K562 (cell line): ENCODE measurements at places on chromosomes 12 and 14. TPM values are rescaled to one million over a fixed set of nuclear protein-coding genes. Genes with fewer than 3 reads are reported as not detected.

GRCh38 chr12:112350593-112351592 lies 31.3 kb downstream of the HECTD4 start:
- peak; percentile 96 for DNase-seq

DNA sequence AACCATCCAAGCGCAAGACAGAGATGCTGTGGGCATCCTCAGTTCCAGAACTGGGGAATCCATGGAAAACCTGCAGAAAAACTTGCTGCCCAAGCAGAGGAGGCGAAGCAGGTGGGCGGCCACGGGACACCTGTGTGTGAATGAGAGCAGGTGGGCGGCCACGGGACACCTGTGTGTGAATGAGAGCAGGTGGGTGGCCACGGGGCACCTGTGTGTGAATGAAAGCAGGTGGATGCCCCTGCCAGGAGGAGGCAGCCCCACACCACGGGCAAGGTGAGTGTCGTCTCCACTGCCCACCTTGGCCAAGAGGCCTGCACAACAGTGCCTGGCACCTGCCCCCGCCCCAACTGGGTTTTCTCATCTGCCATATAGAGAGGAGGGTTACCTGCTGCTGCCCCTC lies 59.2 kb downstream of the GSC start:
- no peak for DNase-seq

GRCh38 chr12:54416687-54417603 lies 2.1 kb downstream of the ITGA5 start:
- DNase-seq: peak; percentile 51

- DNase-seq: no peak
Measured at GRCh38 chr14:51228890-51229289, 11.2 kb upstream of the TMX1 start.

DNA sequence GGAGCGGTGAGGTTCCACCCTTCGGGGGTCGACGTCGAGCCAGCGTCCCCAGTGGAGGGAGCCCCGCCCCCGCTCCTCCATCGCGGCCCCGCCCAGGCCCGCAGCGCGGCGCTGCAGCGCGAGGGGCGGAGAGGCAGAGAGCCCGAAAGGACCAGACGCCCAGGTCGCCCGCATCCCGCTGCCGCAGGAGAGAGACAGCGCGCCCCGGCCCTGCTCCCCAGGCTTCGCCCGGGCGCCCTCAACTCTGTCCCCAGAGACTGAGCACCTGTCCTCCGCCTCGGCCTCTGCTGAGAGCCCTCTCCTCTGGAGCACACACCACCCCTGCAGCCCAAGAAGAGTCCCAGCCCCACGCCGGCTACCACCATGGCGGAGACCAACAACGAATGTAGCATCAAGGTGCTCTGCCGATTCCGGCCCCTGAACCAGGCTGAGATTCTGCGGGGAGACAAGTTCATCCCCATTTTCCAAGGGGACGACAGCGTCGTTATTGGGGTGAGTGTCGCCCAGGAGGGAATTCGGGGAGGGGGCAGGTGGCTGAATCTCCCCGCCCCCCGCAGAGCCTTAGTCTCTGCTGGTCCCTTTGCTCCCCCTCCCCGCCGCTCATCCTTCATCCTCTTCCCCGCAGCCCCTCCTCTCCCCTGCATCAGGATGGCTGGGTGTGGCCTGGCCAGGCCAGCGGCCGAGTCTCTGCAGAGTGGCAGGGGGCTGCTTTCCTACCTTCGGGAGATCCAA lies at the start of gene KIF5A:
Gene KIF5A (plus strand): TSS at position 136 of the 732 bp plus-strand sequence. CDS start 228 bp downstream, at position 364.
- DNase-seq: peak; percentile 81

GRCh38 chr12:96061864-96062453 lies 26.6 kb upstream of the LTA4H start:
- DNase-seq: peak; percentile 57

DNA sequence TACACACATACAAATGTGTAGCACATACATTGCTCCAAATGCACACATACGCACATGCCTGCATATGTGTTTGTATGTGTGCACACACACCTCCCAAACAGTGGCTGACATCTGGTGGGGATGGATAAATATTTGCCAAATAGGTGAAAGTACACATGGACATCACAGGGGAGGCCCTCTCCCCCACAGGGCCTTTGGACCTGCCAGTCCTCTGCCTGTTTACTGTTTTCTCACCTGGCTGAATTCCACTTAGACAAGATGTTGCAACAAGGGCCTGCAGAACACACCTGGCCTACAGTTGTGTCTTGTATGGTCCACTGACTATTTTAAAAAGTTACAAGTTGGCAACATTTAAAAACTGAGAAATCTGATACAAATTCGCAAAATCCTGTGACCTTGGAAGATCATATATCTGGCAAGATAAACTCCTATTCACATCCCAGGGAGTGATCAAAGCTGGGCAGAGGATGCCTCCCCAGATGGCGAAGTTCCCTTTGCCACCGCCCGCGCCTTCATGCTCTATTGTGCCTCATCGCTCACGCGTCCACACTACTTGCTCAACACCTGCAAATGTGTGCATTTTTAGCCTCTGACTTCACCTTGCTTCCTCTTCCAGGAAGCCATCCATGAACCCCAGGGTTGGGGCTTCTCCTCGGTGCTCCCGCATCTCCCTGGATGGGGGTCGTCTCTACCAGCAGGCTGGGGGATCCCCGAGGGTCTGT lies 118.4 kb upstream of the FZD10 start:
- no peak for DNase-seq

DNA sequence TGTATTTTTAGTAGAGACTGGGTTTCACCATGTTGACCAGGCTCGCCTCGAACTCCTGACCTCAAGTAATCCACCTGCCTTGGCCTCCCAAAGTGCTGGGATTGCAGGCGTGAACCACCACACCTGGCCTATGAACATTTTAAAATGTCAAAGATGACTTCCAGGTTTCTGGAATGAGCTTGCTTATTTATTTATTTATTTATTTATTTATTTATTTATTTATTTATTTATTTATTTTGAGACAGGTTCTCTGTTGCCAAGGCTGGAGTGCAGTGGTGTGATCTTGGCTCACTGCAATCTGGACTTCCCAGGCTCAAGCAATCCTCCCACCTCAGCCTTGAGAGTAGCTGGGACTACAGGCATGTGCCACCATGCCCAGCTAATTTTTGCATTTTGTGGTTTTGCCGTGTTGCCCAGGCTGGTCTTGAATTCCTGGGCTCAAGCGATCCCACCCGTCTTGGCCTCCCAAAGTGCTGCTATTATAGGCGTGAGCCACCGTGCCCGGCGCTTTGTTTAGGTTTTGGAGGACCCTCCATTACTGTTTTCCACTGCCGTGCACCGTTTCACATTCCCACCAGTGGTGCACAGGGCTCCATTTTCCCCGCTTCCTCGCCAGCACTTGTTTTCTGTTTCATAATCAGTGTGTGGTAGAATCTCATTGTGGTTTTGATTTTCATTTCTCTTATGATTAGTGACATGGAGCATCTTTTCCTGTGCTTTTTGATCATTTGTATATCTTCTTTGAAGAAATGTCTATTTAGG lies 6.4 kb upstream of the CFAP251 start:
- no peak for DNase-seq

DNA sequence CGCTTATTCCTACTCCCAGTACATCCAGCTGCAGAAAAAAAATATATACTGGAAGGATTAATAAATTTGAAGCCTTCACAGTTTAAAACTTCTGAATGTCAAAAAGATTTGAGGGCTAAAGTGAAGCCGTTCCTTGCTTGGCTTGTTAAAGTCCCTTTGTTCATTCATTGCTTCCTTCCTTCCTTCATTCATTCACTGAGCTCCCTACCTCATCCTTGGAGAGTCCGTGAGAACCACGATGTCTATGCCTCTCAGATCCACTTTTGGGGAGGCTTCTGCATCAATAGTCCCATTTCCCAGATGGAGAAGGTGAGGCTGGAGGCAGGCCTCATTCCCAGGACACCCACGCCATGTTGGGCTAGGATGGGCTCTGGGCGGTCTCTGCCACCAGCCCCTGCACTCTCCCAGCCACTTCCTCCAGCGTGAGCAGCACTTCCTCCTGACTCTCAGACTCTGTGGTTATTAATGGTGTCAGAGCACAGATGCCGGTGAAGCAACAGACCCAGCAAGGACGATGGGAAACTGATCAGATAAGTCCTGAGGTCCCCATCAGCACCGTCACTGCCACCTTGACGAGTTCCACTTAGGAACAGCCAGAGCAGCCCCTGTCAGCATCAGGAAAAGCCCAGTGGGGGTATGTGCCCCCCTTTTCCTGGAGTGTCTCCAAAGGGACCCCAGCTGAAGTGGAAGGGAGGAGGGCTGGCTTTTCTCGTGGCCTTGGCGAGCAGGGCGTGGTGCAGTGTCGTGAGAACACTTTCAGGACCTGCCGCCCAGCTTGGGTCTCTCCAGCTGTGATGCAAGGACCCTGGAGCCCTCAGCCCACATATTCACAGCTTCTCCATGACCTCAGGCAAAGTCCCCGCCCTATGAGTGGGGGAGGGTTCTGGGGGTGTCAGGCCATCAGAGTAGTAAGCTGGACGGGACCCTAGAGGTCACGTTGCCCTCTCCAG lies 21.2 kb downstream of the ASB2 start:
- no peak for DNase-seq

- DNase-seq: peak; percentile 43
Measured at GRCh38 chr12:32671930-32672780, 6.9 kb upstream of the DNM1L start.

DNA sequence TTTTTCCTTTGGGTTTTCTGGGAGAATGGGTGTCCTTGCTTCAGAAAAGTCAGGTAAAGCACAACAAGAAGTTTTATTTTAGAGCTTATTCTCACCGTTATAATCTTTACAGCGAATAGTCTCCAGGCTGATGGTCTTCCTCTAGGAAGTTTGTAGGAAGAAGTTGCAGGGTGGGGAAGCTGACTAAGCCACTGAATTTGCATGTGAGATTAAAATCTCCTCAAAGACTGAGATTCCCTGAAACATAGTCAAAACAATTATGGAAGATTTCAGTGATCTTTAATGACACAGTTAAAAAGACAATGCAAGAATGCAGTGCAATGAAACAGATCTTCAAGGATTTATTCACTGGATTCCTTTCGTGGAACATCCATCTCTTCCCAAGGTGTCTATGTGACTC lies 1.2 kb downstream of the TAS2R10 start:
- DNase-seq: no peak

- DNase-seq: peak; percentile 48
Measured at GRCh38 chr14:64504310-64504896, at the start of gene ZBTB1. TSS of gene ZBTB1 (plus strand) at chr14:64504770. CDS start at chr14:64521505, 16,735 bp downstream.

DNA sequence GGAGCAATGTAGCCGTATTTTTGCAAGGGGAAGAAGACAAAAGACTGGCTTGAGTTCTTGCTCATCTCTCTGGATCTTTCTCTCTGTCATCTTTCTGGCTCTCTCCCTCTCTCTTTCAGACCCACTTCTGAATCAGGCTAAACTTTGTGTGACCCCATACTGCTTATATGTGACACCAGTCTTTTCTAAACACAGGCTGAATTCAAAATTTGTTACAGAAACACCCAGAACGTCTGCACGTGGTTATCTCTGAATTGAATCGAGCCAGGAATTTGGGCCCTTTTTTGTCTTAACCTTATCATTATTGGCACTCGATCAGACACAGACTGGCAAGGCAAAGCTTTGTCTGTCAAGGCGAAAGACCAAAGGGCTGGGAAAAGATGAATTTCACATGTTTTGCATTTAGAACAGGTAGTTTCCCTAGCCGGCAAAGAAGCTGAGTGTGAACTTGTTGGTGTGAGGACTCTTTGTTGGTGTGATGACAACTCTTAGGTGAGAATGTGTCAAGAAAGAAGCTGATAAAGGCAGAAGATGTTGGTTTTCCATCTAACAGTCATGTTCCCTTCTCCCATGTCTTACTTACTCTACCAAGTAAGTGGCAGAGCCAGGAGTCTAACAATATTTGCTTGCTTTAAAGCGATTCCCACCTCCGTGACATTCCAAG lies 150.2 kb upstream of the RFLNA start:
- no peak for DNase-seq

DNA sequence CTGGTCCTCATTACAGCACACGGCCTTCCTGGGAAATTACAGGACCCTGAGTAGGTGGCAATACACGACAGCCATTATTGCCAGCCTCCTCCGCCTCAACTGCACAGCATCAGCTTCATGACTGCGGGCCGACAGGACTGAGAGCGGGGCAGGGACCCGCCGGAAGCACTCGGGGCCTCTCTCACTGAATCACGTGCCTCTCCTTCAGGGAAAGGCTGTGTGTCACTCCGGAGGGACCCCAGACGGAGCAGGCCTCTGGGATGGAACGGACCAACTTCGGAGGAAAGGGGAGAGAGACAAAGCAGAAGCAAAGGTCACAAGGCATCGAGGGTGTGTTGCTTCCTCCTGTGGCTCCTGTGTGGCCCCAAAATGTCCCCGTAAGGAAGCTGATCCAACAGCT lies 90.0 kb downstream of the RNF34 start:
- no peak for DNase-seq

Gene CBLN3
- 0.44 and 0.67 TPM in 2 replicates for total RNA-seq

Gene SLCO1B1
- total RNA-seq: not detected in 2 replicates

Gene FITM1
- total RNA-seq: 0.20 TPM in 1 of 2 replicates, not detected in the other

Gene PROX2
- not detected in 2 replicates for total RNA-seq

Gene GLT8D2
- not detected in 2 replicates for total RNA-seq

Gene TPPP2
- total RNA-seq: not detected in 2 replicates
